Stimulated activated CD4-positive, alpha-beta T cell treated with anti-CD3 and anti-CD28 coated beads, TNF-alpha, amount 100 ng/mL, for 1 hour (primary cell): ENCODE measurements at places on chromosomes 5 and 9.

GRCh38 chr5:62521319-62521718, 57.3 kb upstream of the LRRC70 start:
- DNase-seq = no peak

DNA sequence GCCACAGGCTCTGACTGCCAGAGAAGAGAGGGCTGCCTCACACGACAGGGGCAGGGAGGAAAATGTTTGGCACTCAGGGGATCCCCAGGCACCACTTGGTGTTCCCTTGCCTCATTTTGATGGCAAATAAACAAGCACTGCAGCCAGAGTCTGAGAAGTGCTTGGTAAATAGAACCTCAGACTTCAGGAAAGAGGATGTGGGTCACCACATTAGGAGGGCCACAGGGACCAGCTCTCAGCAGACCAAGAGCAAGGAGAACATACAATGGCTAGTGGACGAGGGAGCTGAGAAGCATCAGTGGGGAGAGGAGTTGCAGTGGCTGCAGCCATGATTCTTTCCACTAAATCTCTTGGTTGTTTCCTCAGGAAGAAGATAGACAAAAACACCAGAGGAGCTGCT, 413.9 kb downstream of the GADD45G start:
- DNase-seq = no peak

- DNase-seq = no peak
Observed at GRCh38 chr5:153893817-153894216, 144.9 kb downstream of the FAM114A2 start.

- no peak for DNase-seq
Observed at GRCh38 chr9:122070728-122071515, 22.2 kb downstream of the TTLL11 start.

GRCh38 chr9:38343552-38343951, 49.0 kb upstream of the ALDH1B1 start:
- DNase-seq = no peak

DNA sequence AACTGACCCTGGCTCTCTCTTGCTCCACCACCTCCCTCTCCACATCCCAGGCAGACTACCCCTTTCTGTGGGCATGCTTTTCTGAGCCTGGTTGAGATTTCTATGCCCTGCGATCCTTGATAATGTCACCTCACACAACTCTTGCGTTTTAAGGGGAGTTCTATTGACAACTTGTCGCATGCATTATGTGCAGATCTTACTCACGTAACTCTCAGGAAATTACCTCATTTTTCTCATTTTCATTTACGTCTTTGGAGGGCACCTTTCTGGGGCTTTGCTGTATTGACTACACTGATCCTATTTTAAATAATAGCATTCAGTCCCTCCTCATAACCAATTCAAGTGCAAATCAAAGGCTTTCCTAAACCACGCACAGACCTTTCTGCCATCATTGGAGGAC, 140.4 kb upstream of the WWC1 start:
- DNase-seq = no peak
